Activated CD8-positive, alpha-beta T cell treated with anti-CD3 and anti-CD28 coated beads, Interleukin-2, amount 10 ng/mL, durations not matched to agents 7 days and 5 days (primary cell): ENCODE measurements at places on chromosomes 4 and X. TPM values are rescaled to one million over a fixed set of nuclear protein-coding genes. Genes with fewer than 3 reads are reported as not detected.

GRCh38 chrX:47573341-47574075 is 8.7 kb upstream of the TIMP1 start:
- H3K4me3 ChIP-seq: no peak overlapping the region
- peak overlapping the region; percentile 27 for H3K27ac ChIP-seq
- peaks cover 5% of the 10 kb centered on the region for H3K4me1 ChIP-seq
- peaks cover 8% of the 10 kb centered on the region for H3K27me3 ChIP-seq
- H3K36me3 ChIP-seq: peaks cover 22% of the 10 kb centered on the region
- no peak for DNase-seq

DNA sequence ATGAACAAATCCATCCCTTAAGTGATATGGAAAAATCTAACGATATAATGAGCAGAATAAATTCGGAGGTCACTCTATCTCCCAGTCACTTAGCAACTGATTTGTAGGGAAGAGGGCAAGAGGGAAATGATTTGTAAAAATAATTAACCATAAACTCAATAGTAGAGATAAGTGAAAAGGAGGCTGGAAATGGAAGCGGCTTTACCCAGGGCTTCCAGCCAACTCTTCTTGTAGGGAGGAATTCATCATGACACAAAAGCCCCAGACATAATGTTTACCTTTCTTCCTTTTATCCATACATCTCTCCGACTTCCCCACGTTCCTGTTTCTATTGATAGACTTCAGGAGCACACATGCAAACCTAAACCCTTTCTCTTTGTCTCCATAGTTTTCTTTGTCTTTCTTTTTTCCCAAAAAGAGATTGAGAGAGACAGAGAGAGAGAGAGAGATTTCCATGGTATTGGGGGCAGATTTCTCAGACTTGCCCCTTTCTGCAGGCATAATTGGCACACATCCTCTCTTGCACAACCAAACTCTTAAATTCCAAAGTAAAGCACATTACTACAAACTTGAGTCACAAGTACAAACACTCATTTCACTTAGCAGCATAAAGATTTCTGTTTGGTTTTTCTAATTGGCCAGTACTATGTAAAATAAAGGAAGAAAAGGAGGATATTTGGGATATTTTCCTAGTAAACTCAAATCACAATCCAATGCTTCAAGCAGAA is 140.9 kb downstream of the MAPK10 start:
- H3K27ac ChIP-seq: no peak overlapping the region
- no peak for DNase-seq
- H3K36me3 ChIP-seq: no peaks in the 10 kb centered on the region

DNA sequence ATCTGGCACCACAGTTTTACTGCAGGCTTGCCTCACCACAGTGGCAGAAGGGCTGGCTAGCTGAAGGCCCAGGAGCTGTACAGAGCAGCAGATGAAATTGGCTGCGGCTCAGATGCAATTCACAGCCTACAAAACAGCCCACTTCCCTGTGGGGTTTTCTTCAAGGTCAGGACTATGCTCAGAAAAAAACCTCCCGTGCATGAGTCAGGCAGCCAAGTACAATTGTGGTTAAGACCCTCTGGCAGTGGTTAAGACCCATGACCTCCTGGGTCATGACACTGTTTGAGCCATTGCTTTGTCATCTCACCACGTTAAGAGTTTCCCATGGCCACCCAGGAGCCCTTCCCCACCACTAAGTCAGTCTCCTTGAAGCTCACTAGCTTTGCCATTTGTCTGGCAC is 276.3 kb downstream of the HNRNPD start:
- no peak overlapping the region for H3K4me3 ChIP-seq
- H3K4me1 ChIP-seq: no peaks in the 10 kb centered on the region
- no peak for DNase-seq
- no peak overlapping the region for H3K27ac ChIP-seq
- H3K36me3 ChIP-seq: no peaks in the 10 kb centered on the region

- no peak overlapping the region for H3K27ac ChIP-seq
- H3K36me3 ChIP-seq: no peaks in the 10 kb centered on the region
- no peak for DNase-seq
- H3K4me1 ChIP-seq: peaks cover 10% of the 10 kb centered on the region
These were observed 57.1 kb upstream of the NKAP start for GRCh38 chrX:120000490-120001246.

The RBBP7 gene
- total RNA-seq: 195 TPM
